ENCODE measurements at places on chromosomes 6 and 20.

- DNase-seq, result no peak
Measured at GRCh38 chr6:165881806-165882205, 218.8 kb upstream of the PDE10A start.

DNA sequence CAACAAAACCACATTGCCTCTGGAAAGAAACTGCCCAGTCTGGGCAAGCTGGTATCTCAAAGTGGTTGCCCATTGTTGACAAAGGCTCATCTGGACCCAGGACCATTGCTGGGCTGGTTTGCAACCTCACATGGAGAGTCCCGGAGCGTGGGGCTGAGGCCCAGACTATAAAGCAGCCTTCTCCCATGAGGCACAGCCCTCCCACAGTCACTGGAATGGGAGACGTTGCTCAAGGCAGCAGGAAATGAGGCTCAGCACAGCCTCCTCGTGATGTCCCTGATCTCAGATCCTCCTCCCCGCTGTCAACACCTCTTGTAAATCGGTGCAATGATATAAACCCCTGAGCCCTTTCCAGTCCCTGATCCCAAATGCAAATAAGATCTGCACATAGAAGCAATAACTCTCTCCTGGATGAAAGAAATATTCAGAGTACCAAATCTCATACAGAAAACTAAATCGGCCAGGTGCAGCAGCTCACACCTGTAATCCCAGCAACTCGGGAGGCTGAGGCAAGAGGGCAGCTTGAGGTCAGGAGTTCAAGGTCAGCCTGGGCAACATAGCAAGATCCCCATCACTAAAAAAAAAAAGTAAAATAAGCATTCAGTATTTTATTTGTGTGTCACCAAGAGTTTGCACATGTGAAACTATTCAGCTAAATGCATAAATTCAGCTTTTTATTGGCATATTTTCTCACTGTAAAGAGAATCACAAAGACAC lies 103.0 kb upstream of the RREB1 start:
- no peak for DNase-seq

- peak; percentile 88 for DNase-seq
Measured at GRCh38 chr20:41393705-41394066, 27.1 kb upstream of the EMILIN3 start.

- DNase-seq, result no peak
Measured at GRCh38 chr6:1784422-1784884, 174.7 kb downstream of the FOXC1 start.

DNA sequence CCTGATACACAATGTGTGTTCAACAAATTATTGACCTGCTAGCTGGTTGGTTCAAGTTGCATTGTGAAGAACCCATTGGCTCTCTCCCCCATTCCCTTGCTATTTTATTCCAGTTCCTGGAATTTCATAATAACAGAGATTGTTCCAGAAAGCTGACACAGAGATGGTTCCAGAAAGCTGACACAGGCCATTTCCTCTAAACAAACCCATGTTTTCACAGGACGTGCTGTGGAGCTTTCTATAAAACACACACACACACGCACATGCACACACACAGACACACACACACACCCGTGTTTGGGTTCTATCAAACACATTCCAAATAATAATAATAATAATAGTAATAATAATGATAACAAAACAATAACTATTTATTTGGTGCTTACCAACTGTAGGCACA lies 259.1 kb downstream of the CLIC5 start:
- peak; percentile 48 for DNase-seq

DNA sequence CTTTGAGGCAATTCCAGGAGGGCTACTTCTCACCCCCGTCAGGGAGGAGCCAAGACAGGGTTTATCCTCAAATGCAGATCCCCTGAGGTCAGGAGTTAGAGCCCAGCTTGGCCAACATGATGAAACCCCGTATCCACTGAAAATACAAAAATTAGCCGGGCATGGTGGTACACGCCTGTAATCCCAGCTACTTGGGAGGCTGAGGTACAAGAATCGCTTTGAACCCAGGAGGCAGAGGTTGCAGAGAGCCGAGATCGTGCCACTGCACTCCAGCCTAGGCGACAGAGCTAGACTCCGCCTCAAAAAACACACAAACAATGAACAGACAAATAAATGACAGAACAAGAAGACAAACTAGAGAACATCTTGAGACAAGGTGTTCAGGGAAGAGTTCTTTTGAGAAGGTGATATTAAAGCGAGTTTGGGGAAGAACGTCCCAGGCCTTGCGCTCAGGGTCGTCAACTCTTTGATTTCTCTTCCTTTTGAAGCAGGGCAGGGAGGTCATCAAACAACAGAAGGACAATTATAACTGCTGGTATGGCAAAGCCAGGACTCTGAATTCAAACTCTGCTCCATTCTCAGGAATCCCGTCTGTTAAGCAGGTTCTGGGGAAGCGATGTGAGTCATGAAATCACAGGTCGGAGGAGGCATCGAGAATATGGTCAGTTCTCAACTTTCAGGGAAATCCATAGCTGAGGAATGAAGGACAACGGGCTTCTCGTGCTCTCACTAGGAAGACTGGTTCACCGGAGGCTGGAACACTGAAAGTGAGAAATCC lies 1.4 kb upstream of the RALY start:
- DNase-seq, result no peak

DNA sequence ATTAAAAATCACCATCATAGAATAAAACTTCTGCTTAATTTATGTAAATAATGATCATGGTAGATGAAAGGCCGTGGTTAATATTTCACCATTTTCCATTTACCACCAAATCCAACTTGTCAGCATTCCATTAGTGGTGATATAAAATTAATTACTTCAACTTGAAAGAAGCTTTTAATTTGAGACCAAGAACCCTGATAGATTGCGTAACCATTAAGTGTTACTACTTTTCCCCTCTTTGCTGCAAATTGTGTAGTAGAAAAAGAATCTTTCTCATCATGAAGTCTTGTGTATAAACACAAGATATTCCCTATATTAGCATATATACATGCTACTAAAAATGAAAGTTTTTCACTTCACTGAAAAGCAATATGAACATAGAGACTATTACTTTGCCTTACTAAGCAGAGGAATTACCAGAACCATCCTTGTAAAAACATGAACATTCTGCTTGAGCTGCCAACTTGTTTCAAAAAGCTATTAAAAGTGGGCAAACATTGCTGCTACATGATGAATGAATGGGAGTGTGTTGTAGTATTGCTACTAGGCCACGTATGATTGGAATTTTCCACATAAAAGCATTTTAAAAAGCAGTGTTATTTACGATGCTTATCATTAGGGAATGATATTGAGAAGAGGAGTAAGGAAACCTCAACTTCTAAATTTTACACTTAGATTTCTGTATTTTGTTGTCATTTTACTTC lies 35.0 kb downstream of the STX11 start:
- DNase-seq, result no peak

DNA sequence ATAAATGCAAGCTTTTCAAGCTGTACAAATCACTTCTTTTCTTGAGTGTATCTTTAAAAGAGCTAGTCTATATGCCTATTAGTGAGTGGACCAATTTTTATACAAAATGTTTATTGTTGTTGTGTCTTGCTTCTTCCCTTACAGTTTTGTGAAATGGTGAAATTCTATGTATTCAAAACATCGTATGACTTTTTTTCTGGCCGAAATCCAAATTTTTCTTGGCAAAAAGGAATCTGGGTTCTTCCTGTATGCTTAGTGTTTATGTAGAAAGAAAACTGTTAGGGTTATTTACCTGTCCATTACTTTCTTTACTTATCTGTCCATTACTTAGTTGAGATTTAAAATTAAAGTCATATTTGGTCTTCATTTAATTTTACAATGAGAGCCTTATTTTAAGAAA lies 153.9 kb downstream of the MMS22L start:
- no peak for DNase-seq

DNA sequence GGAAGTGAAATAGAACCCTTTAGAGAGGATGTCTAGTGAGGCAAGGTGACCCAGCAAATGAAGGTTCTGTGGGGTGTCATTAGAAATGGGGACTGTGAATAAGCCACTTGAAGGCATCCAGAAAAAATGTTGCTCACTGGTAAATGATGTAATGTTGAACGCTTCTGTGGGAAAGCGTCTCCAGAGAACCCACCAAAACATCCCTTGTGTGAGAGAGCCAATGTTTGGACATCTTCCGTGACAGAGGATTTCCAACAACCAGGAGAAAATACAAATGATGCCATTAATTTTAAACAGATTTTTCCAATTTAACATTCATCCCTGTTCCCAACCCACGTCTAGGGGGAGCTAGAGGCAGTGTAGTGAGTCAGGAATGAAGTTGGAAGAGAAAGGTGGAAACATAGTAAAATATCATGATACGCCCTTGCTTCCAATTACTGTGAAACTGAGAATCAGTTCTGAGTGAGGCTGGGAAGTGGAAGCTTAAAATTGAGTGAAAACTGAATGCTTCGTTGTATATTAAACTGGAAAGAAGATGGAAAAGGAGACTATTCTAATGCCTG lies 584.2 kb downstream of the CD109 start:
- no peak for DNase-seq

DNA sequence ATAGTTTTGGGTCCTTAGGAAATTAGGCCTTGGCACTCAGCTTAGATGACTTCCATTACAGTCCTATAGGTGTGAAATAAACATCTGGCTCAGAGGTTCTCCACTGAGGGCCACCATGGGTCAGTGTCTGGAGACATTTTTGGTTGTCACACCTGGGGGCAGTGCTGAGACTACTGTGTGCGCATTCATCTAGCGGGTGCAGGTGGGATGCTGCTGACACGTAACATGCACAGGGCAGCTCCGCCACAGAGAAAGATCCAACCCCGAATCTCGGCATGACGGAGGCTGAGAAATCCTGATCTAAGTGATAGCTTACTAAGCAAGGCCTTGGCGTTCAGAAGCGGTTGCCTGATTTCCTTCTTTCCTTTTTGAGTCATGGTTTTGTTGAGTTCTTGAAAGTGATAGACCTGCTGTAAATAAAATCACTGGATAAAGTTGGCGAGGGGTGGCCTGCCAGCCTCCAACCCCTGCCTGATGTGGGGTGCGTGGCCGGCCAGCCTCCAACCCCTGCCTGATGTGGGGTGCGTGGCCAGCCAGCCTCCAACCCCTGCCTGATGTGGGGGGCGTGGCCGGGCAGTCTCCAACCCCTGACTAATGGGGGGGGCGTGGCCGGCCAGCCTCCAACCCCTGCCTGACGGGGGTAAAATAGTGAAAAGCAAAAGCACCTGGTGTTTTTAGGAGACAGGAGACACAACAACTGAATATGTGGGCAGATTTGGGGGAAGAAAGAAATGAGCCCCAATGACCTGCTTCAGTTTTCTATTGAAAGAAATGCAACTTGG lies 158.1 kb downstream of the CDH26 start:
- DNase-seq, result no peak

DNA sequence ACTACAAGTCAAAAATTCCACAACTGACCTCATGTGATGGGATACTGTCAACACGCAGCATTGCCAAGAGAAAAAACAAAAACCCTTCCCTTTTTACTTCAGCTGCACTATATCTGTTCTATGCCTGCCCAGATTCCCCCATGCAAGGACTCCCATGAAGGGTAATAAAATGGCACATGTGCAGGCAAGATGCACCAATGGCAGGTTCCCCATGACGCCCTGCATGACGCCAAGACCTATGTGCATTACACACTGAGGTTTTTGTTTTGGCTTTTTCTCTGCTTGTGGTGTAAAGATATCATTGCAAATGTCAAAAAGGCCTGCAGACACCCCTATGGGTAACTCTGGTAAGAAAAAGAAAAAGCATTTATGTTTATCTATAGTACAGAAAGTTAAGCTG lies 403.4 kb downstream of the HDGFL1 start:
- DNase-seq, result no peak

GRCh38 chr6:139349464-139350020 lies 24.9 kb downstream of the CITED2 start:
- no peak for DNase-seq

- DNase-seq, result no peak
Measured at GRCh38 chr20:37839432-37839827, 63.5 kb upstream of the VSTM2L start.

DNA sequence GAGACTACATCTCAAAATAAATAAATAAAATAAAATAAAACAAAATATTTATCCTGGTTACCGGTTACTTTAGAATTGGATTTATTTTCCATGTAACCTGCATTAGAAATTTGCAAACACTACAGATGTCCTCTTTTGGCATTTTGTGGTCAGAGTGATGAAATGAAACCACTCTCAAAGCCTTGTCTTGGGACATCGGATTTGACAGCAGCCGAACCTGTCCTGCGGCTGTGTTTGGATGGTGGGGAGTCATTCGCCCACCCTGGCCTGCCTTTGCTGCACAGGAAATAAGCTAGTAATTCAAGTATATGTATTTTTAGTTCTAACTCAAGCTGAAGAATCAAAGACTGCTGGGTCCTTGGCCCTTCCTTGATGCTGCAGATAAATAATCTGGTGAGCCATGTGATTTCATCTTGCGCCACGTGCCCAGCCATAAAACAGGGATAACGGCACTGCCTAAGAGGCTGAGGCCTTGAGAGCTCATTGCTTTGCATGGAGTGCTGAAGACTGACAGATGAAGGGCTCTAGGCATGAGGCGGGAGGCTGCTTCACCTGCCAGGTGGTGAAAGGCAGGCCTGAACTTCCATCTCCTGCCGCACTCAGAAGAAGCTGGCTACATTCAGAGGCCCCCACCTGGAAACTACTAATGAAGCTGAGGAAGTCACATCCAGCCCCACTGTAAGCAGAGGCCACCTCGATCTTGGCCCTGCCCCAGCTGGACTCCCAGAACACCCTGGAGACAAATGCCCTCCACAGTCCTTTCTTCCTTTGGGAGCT lies 76.9 kb downstream of the NOL4L start:
- DNase-seq, result no peak

DNA sequence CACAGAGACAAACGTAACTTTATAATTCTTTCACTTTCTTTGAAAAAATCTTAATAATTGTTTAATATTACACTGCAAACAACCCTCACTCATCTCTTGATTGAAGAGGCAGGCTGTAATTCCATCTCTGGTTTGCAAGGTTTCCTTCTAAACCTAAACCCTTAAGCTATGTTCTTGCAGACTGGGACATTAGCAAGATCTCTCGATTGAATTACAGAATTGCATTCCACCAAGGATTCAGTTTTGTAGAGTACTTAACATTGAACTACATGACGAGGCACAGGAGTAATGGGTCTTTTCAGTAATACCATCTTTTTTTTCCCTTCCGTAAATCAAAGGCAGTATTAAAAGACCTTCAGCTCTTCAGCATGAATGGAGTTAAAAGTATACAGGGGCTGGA lies 111.6 kb upstream of the EEF1E1 start:
- no peak for DNase-seq
